ENCODE measurements at places on chromosomes 2 and 18.

DNA sequence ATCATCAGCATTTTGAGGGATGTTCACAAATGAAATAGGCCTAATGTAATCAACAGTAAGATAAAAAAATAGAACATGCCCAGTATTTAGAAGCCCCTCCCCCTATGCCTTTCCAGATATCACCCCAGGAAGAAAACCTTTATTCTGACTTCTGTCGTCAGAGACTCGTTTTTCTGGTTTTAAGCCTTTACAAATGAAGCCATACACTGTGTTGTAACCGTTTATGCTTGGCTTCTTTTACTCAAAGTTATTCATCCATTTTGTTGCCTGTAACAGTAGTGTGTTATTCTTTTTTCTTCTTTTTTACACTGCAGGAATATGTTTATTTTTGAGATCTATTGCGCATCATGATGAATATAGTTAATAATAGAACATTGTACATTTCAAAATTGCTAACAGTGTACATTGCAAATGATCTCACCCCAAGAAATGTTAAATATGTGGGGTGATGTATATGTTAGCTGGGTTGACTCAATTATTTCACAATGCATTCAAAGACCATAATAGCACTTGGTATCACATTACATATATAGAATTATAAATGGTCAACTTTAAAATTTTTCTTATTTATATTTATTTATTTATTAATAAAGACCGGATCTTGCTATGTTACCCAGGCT is 28.1 kb upstream of the PNPT1 start:
- DNase-seq: no peak

GRCh38 chr2:158575051-158575635 is 118.4 kb downstream of the PKP4 start:
- no peak for DNase-seq

- no peak for DNase-seq
Observed at GRCh38 chr2:235734688-235735231, 240.9 kb downstream of the AGAP1 start.

- DNase-seq: no peak
Observed at GRCh38 chr2:195363496-195363895, 293.5 kb upstream of the SLC39A10 start.

- DNase-seq: no peak
Observed at GRCh38 chr2:53787614-53788289, 908 bp downstream of the ERLEC1 start.

GRCh38 chr2:200379481-200380090 is 73.1 kb downstream of the SPATS2L start:
- DNase-seq: no peak

DNA sequence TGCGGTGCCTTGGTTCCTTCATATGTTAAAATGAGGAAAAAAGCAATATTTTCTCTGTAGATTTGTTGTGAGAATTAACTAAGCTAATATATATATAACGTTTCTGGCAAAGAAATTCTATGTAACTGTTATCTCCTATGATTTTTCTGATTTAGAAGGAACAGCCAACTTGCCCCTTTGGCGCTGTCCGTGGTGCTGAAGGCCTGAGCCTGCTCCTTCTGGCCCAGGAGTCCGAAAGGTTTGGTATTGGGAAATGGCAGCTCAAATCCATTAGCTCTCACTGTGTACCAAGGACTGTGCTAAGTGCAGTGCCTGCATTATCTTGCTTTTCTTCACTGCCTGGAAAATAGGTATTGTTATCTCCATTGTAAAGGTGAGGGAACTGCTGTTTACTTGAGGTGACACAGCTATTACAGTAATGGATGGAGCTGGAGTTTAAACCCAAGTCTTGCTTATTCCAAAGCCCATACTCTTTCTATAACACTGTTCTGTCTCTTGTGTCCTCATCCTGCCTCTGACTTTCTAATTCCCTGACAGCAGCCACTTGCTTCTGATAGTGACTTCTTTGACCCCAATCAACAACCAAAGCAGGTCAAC is 52.2 kb downstream of the C1QL2 start:
- peak; percentile 33 for DNase-seq

- no peak for DNase-seq
Observed at GRCh38 chr18:57659460-57660102, 37.9 kb upstream of the NARS1 start.

- no peak for DNase-seq
Observed at GRCh38 chr18:75880925-75881504, 453.5 kb upstream of the SMIM21 start.

DNA sequence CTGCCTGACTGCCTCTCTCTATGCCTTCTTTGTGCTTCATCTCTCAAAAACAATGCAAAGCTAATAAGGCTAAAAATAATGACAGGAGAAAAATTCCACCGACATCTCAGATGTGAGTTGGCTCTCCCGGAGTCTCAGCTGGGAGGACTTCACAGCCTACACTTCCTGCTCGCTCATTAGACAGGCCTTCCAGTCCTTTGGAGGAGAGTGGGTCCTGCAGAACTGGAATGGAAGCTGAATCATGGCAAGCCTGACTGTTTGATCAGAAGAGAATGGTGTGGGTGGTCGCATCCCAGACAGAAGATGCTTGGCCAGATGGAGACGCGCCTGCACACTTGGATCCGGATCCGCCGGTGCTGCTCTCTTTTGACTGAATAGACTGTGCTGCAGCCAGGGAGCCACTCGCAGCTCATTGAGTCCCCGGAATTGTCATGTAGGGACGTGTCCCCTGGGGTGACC is 49.7 kb downstream of the TRIB2 start:
- no peak for DNase-seq

DNA sequence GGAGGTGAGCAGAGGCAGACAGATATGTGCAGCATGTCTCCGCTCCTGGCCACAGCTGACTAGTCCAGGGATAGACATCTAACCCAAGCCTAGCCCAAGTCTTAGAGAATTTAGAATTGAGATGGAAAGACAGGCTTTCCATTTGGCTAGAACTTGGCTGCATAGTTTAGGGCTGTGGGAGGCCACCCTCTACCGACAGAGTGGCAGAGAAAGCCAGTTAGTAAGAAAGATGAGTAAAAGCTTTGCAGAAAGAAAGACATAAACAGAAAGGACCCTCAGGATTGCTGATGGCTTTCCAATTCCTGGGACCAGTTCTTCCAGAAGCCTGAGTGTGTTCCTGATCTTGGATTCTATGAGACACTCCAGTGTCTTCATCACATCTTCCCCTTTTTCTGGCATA is 62.1 kb downstream of the DYM start:
- DNase-seq: no peak

GRCh38 chr2:54560146-54560881 is 104.2 kb downstream of the SPTBN1 start:
- peak; percentile 89 for DNase-seq

GRCh38 chr2:231039294-231039664 is 2.0 kb downstream of the C2orf72 start:
- no peak for DNase-seq
